ENCODE measurements at places on chromosomes 16 and 17.

DNA sequence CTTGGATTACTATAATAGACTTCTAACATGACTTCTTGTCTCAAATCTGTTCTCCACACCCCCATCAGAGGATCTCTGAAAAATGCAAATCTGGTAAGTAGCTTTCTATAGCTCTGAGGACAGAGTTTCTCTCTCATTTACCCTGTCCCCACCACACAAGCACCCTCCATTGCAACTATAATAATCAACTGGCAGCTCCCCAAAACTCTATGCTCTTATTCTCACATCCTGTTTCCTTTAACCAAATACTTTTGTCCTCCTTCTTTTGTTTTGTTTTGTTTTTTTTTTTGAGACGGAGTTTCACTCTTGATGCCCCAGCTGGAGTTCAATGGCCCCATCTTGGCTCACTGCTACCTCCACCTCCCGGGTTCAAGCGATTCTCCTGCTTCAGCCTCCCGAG lies 73.4 kb downstream of the HELZ start:
- DNase-seq, result no peak

- DNase-seq, result no peak
These were observed 13.6 kb downstream of the SEZ6 start for GRCh38 chr17:28992185-28992584.

GRCh38 chr16:69611103-69611640 lies 45.4 kb downstream of the NFAT5 start:
- no peak for DNase-seq

- DNase-seq, result no peak
These were observed 13.9 kb upstream of the CAPNS2 start for GRCh38 chr16:55552621-55553020.

- no peak for DNase-seq
These were observed 43.9 kb downstream of the SDR42E1 start for GRCh38 chr16:81967358-81967757.

DNA sequence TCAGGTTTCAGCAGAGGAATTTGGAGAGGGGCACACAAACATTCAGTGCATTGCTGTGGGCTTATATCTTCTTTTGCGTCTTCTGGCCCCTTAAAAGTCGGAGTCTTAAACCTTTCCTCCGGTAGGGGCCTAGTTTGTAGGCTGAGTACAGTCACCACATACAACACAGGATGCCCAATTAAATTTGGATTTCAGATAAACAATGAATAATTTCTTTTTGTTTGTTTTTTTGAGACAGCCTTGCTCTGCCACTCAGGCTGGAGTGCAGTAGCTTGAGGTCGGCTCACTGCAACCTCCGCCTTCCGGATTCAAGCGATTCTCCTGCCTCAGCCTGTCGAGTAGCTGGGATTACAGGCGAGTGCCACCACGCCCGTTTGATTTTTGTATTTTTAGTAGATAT lies 26.7 kb upstream of the ADORA2B start:
- no peak for DNase-seq

- no peak for DNase-seq
These were observed 628.2 kb upstream of the RBFOX1 start for GRCh38 chr16:6704306-6704930.

GRCh38 chr17:40862985-40863733 lies 3.9 kb downstream of the KRT12 start:
- no peak for DNase-seq

DNA sequence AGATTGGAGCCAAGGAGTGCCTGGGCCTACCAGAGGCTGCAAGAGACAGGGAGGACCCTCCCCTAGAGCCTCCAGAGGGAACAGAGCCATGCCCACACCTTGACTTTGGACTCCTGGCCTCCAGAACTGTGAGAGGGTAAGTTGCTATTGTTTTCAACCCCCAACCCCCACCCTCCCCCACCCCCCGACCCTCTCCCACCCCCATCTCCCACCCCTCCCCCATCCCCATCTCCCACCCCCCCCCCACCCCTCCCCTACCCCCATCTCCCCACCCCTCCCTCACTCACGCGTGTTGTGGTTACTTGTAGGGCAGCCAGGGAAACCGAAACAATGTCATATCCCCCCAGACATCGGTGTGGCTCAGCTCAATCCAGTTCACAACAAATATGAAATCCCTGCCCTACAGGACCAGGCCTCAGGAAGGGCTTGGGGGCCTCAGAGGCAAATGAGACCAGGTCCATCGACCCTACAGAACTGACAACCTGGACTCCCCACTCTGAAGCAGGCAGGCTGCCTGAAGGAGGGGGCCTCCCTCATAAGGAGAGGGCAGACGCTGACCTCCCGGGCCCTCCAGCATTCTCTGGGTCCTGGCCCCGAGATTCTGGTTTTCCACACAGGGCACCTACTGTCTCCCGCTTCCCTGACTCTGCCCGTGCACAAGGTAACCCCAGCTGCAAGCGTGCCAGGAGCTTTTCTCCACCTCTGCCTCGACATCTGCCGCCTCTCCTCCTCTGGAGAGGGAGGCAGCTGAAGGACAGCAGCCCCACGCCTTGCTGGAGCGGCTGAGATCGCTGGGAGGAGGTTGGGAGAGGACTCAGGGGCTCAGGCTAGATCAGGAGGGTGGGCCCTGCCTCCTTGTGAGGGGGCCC lies 3.0 kb upstream of the ZCCHC14 start:
- DNase-seq, result no peak

GRCh38 chr17:6361733-6362132 lies 73.2 kb downstream of the AIPL1 start:
- DNase-seq, result no peak

- no peak for DNase-seq
These were observed 19.7 kb downstream of the ADCY9 start for GRCh38 chr16:4096509-4096908.

DNA sequence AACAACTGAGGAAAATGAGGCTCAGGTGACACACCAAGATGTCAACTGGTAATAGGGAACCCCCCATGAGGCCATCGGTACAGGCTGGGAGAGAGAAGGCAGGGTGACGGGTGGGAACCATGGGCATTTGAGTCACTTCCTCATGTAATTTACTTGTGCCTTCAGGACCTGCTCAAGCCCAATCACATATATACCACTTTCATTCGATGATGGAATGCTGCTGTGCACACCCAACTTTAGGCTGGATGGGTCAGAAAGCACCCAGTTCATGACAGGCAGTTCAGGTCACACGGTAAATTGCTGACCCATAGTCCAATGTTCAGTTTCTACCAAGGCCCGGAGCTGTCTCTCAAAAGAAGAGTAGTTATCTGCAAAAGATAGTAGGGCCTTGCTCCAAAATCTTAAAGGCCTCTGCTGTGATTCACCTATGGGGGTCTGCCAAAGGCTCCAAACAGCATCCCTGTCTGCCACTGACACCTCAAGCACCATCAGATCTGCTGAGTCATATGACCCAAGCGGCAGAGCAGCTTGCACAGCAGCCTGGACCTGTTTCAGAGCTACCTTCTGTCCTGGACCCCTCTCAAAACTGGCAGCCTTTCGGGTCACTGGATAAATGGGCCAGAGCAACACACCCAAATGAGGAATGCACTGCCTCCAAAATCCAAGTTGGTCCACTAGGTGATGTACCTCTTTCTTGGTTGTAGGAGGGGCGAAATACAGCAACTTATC lies 24.7 kb downstream of the ZZEF1 start:
- DNase-seq, result no peak

- DNase-seq, result no peak
These were observed 50.2 kb downstream of the SMG6 start for GRCh38 chr17:2253362-2253761.

GRCh38 chr17:67221062-67221998 lies 23.7 kb downstream of the HELZ start:
- DNase-seq, result no peak

DNA sequence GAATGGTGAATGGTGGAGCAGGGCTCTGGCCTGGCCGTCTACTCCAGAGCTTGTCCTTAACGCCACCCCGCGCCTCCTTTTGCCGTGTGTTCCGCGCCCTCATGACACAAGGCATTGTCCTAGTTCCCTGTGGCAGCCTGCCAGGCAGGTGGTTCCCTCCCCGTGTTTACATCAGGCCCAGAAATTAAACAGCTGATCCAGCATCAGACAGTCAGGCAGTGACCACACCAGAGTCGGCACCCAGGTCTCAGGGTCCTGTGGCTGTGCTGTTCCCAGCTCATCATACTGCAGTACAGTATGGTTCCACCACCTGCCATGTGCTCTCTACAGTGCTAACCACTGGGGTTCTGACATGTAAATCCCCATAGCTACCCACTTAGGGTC lies 119.7 kb downstream of the RAB11FIP4 start:
- no peak for DNase-seq

DNA sequence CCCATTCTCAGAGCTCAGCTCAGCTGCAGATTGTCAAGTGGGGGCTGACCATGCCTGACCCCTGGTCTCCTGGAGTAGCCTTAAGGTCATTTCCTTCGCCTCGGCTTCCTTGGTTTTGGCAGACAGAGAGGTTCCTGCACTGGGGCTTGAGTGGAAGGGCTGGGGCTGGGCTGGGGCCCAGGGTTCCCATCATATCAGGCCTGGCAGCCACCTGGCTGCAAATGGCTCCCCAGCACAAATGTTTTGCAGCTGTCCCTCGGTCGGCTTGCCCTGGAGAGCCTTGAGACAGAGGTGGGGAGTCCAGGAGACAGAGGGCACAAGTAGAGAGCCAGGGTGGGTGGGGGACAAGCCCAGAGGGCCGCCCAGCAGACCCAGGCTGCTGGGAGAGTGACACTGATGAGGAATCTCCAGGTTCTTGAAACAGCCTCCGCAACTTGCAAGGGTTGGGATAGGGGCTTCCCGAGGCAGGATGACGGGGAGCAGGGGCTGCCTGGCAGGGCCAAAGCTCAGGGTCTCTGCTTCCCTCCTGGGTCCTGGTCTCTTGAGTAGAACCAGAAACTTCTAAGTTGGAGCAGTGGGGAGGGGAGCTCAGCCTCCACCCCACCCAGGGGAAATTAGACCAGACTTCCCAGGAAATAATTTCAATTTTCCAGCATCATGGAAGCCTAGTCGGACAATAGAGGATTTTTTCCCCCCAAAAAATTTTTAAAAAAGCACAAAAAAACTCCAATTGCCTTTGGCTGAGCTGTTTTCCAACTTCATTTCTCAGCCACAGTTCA lies 19.3 kb downstream of the IGFBP4 start:
- DNase-seq, result no peak

DNA sequence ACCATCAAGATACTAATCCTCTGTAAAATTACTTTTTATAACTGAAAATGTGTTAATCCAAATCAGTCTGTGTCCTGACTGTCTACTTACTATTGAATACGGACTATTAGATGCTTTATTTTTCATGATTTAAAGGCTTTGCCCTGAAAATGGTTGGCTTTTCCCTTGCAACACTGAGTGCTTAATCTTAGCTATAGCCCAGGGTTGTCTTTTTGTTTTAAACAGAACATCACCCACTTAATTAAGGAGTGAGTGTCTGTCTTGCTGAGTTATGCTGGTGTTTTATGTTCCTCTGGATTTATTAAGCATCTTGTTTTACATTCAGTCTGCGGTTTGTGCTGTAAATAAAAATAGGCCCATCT lies 11.0 kb downstream of the FTO start:
- DNase-seq, result no peak

DNA sequence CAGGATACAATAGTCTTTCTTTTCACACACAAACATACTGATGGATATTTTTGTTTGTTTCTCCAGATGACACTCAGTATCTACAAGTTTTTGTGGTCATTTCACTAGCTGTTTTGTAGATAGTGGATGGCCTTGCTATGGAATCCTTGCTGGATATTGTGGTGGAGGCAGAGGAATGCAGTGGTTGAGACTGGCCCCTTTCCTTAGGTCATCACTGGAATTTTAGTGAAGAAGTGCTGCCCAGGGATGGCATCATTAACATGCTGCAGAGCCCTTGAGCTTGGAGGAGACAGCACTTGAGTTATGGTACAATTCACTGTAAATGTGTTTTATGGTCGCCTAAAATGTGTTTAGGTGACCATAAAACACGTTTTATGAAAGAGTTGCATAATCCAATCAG lies 455.9 kb upstream of the HSBP1 start:
- DNase-seq, result no peak

DNA sequence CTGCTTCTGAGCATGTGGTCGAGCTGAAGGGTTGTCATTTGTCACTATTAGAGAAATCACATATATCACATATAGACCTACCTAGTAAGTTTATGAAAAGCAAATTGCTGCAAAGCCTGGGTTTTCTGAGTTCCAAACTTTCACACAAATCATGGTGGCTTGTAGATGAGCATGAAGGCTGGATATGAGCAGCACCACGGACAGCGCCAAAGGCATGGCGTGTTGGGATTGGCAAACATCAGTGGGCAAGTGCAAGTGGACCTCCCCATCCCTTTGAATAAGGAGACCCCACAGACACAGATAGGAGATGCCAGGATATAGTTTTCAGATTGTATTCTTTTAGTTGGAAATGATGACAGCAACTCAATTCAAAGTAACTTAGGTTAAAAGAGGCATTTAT lies 77.6 kb upstream of the CACNG3 start:
- DNase-seq, result no peak

DNA sequence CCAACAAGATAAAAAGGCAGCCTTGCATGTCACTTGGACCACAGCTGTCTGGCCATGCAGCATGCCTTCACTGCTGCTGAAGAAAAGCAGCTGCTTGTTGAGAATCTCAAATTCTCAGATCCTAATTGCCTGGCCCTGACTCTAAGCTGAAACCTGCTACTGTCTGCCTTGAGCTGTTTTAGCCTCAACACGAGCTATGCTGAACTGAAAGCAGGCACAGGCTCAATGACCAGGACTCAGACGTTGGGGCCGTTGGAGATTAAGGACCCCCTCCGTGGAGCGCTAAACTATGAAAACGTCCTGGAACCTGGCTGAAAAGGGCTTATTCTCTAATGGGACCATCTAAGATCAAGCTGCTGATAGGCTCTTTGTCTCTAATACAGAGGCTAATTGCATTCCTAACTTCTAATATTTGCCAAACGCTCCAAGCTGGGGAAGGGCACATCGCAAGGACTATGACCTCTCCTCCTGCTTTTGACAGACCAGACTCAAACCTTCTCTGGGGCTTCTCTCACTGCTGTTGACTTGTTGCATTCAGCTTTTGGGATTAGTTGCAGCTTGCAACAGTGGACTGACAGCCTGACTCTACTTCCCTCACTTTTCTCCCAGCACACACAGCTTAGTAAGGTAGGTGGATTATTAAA lies 4.6 kb upstream of the PLK1 start:
- DNase-seq, result no peak

DNA sequence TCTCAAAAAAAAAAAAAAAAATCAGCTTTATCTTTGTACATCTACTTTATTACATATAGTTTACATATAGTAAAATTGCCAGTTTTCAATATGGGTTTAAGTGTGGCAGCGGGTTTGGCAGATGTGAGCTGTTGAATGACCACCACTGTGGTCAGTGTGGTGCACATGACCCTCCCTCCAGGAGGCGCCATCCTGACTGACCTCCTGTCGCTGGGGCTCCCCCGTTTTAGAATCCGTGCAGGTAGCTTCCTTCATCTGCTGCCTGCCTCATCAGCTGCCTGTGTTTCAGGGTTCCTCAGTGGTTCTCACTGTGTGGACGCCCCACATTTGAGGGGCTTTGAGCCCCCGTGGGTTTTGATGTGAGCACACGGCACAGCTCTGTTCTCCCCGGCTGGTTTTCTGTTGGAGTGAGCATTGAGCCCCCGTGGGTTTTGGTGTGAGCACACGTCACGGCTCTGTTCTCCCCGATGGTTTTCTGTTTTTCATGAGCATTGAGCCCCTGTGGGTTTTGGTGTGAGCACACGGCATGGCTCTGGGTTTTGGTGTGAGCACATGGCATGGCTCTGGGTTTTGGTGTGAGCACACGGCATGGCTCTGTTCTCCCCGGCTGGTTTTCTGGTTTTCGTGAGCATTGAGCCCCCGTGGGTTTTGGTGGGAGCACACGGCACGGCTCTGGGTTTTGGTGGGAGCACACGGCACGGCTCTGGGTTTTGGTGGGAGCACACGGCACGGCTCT lies 57.9 kb upstream of the ZNF750 start:
- DNase-seq, result no peak

GRCh38 chr17:13355054-13355453 lies 246.7 kb downstream of the HS3ST3A1 start:
- no peak for DNase-seq

- DNase-seq, result peak; percentile 87
These were observed 86.1 kb downstream of the ZDHHC7 start for GRCh38 chr16:84925092-84925772.
